ENCODE measurements at places on chromosomes 16 and 17. TPM values are rescaled to one million over a fixed set of nuclear protein-coding genes. Genes with fewer than 3 reads are reported as not detected.

CDYL2 gene
- 0.33 TPM for total RNA-seq

VAT1 gene
- total RNA-seq: 231 TPM

SLC39A11 gene
- 16.5 TPM for total RNA-seq

CCL7 gene
- total RNA-seq: 0.25 TPM

HIGD1B gene
- not detected for total RNA-seq

KRTAP4-6 gene
- total RNA-seq: not detected

MYL11 gene
- 0.51 TPM for total RNA-seq

ALG1 gene
- total RNA-seq: 40.4 TPM

C16orf89 gene
- total RNA-seq: not detected

RABEP2 gene
- total RNA-seq: 9.0 TPM

TLCD3B gene
- total RNA-seq: 0.27 TPM

ACSM2A gene
- total RNA-seq: not detected

OTOP2 gene
- not detected for total RNA-seq

APRT gene
- 310 TPM for total RNA-seq

TMC7 gene
- 9.1 TPM for total RNA-seq

ITGB3 gene
- 5.1 TPM for total RNA-seq

MT4 gene
- not detected for total RNA-seq

CDRT15L2 gene
- total RNA-seq: not detected

TPSAB1 gene
- total RNA-seq: not detected

GPRC5C gene
- 51.5 TPM for total RNA-seq

FGF11 gene
- 1.1 TPM for total RNA-seq

SLC47A1 gene
- 23.5 TPM for total RNA-seq

PYDC1 gene
- not detected for total RNA-seq

TAT gene
- not detected for total RNA-seq

IST1 gene
- 174 TPM for total RNA-seq

TP53TG3D gene
- total RNA-seq: 1.1 TPM

OR3A2 gene
- total RNA-seq: not detected

ZP2 gene
- total RNA-seq: not detected

SLC35G6 gene
- not detected for total RNA-seq

KCNJ18 gene
- not detected for total RNA-seq

SULT1A4 gene
- 33.0 TPM for total RNA-seq

TPSD1 gene
- total RNA-seq: not detected

CACNG4 gene
- 13.9 TPM for total RNA-seq

NPIPA5 gene
- total RNA-seq: not detected

KRT34 gene
- total RNA-seq: 0.46 TPM

CD68 gene
- total RNA-seq: 25.6 TPM

TP53TG3 gene
- total RNA-seq: 0.61 TPM

HCFC1R1 gene
- 219 TPM for total RNA-seq

NUDT7 gene
- 5.1 TPM for total RNA-seq

ATP2A1 gene
- total RNA-seq: 1.8 TPM

PLA2G10 gene
- total RNA-seq: not detected

PERCC1 gene
- total RNA-seq: not detected

RGS11 gene
- total RNA-seq: 5.5 TPM

SMIM36 gene
- not detected for total RNA-seq

CCDC154 gene
- 0.05 TPM for total RNA-seq

EZH1 gene
- 9.2 TPM for total RNA-seq

NAGS gene
- total RNA-seq: 1.5 TPM

GSG1L2 gene
- total RNA-seq: not detected

CCL3 gene
- not detected for total RNA-seq

ITGAX gene
- 1.1 TPM for total RNA-seq

RNF166 gene
- 17.5 TPM for total RNA-seq

TSPOAP1 gene
- total RNA-seq: not detected

MYH13 gene
- not detected for total RNA-seq

SEC14L1 gene
- 69.9 TPM for total RNA-seq

PDIA2 gene
- 0.31 TPM for total RNA-seq

ABHD15 gene
- total RNA-seq: 26.9 TPM

ASPA gene
- total RNA-seq: not detected

ENPP7 gene
- total RNA-seq: not detected

LMF1 gene
- 10.2 TPM for total RNA-seq

Data from A549 treated with GW870086 at 1 μM for 4 hours (cell line).